ENCODE measurements at places on chromosomes 6 and 20.

GRCh38 chr20:15235471-15236198 is 898.2 kb upstream of the FLRT3 start:
- DNase-seq: no peak

DNA sequence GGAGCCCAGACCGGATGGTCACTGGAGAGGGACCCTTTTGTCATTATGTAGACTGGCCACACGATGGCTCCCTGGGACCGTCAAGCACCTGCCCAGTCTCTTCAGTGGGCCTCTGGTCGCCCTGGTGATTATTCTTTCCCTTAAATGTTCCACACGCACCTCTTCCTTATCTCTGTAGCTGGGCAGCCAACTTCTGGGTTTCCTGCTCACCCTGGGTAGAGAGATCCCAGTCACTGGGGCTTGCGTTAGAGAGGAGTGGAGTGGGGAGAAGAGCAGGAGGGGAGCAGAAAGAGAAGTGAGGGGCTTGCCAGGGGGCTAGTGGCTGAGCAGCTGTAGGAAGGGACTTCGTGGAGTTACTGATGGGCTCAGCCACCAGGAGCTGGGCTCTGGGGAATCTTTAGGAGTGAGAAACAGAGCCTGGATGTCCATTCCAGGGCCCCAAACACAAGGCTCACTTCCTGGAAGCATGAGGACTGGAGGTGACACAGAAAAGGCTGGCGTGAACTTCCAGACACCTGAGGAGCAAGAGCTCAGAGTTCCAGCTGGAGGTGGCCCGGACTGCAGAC is 150.1 kb downstream of the DHX35 start:
- DNase-seq: no peak

- no peak for DNase-seq
Measured at GRCh38 chr6:111776236-111777221, 96.7 kb downstream of the FYN start.

GRCh38 chr20:46741924-46742668 is 32.6 kb downstream of the SLC2A10 start:
- no peak for DNase-seq

- no peak for DNase-seq
Measured at GRCh38 chr20:37430778-37431460, 85.0 kb downstream of the SRC start.

DNA sequence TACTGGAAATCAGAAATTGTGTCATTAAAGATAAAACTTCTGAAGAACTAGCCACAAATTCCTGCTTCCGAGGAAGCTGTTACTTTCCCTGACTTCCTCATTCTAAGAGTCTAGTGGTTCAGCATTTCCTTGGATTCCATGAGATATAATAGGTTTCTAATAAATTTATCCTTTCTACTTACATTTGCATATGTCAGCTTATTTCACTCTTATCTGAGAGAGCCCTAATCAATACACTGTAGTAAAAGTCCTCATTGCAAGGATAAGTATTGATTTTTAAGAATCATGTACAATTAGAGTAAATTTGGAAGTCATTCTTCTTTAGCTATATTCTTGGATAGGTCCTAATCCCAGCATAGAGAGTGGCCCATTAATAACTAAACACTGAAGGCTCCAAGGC is 16.9 kb upstream of the THEMIS start:
- no peak for DNase-seq

GRCh38 chr6:158816329-158816728 is 2.8 kb downstream of the EZR start:
- DNase-seq: no peak

DNA sequence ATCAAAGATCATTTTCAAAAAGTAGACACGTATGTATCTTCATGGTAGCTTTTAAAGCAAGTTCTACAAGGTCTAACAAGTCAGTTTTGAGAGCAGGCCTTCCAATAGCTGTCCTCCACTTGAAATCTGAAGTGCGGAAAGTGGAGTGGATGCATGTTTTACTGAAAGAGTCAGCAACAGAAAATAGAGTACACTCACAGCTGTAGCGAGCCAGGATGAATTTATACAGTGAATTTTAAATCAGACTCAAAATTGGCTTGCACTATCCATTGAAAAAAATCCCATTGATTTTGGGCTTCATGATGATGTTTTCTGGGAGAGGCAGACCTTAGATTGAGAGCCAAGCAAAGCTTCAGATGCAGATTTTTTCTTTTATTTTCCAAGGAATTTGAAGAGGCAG is 80.6 kb downstream of the GJA10 start:
- no peak for DNase-seq

DNA sequence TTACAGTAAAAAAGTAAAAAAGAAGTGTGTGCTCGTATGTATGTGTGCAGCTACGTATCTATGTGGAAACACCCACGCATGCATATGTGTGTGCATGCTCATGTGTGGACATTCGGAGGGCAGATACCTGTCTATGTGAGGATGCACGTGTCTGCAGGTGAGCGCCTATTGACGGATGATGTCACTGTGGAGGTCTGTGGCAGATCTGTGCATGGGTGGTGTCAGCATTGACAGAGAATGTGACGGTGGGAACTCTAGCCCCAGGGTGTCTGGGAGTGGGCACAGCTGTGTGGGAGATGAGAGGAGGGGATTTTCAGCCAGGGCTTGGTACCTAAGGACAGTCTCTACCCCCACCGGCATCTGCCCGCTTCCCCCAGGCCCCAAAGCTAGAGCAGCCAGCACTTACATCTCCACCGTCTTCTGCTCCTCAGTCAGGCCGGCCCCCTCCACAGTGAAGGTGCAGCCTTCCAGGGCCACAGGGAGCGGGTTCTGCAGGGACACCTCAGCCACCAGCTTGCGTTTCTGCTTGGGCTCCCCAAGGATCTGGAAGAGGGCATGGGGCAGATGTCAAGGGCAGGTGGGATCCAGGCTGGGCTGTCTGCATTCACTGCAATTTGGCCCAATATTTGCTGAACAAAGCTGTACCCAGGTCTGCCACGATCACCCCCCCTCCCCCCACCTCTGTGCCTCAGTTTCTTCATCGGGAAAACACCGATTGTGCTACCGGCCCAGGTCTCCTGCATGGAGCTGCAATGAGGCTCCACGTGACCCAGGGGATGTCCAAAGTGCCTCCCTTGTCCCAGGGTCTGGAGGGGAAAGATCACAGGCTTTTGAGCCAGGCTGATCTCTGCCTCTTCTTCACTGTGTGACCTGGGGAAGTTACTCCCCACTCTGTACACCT is 34.1 kb downstream of the TGM2 start:
- no peak for DNase-seq

DNA sequence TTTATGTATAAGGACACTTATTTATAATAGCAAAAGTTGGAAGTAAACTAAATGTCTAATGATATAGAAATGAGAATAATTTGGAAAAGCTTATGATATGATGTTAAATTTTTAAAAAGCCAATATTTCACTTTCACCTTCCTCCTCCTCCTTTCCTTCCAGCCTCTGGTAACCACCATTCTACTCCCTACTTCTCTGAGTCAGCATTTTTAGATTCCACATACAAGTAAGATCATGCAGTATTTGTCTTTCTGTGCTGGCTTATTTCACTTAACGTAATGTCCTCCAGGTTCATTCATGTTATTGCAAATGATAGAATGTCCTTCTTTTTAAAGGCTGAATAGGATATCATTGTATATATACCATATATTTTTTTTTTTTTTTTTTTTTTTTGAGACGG is 180.2 kb downstream of the RNF144B start:
- no peak for DNase-seq

- DNase-seq: no peak
Measured at GRCh38 chr20:24899153-24899552, 49.9 kb upstream of the CST7 start.

- no peak for DNase-seq
Measured at GRCh38 chr6:47464052-47464451, 13.5 kb upstream of the CD2AP start.

DNA sequence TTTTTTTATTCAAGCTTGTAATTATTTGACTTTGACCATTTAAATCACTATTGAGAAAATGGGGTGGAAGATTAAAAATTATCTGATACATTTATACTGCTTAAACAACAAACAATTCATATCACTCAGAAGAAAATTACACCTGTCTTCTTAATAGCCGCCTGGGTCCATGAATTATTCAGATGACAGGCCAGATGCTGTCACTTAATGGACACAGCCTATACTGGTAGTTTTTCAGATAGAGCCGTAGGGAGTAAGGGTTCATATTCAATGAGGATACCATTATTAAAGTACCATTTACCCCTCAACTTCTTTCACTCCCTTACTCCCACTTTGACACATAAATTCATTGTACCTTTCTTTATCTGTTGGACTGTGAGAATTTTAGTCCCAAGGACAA is 1193.4 kb upstream of the MAP3K7 start:
- no peak for DNase-seq

GRCh38 chr6:72855471-72855870 is 233.6 kb downstream of the KCNQ5 start:
- no peak for DNase-seq

DNA sequence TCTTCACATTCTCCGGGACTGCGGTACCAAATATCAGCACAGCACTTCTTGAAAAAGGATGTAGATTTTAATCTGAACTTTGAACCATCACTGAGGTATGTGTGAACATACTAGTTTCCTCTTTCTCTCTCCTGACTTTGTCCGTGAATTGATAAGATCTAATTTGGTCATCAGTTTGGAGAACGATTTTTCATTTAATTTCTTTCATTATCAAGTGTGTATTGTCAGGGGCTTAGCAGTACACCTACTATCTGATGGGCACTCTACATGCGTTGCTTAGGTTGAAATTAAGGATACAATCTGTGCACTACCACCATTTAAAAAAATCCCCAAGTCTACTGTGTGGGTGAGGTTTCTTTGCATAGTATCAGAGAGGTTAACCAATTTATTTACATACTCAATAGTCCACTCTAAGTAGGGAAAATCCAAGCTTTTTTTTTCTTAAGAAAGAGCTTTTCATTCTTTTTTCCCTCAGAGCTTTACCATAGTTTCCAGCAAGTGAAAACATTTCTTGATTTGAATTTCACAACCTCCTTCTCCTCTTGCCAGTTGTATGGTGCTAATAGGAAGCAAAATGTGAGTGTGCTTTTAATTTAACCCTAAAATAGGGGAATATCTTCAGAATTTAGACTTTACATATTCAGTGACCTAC is 105.4 kb upstream of the ESR1 start:
- DNase-seq: no peak

DNA sequence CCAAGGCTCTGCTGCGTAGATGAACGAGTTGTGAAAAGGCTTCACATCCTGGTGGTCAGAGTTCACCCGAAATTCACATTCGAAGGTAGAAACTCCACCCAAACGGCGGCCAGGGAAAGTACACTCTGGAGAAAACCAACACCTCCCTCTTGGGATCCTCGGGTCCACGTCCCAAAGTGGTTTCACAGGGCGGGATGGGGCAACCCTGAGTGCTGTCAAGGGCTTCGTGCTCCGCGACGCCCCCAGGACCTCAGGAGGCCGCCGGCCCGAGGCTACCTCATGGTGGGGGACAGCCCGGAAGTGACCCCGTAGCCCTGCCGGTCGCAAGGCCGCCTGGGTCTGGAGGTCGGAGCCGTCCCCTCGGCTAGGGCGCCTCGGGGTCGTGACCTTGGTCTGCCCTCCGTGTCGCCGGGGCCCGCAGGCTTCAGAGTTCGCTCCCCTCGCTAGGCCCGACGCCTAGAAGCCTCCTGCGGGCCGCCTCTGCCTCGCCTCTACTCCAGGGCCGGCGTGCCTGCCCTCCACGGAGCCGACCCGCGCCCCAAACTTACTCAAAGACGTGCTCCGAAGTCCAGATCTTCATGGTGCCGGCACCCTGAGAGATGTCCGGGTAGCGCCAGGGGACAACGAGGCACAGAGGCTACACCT is at the start of gene PRELID3B:
Gene PRELID3B, minus strand, starts transcription at position 636 of the 645 bp plus-strand sequence. Its CDS starts 56 bp downstream, at position 580.
- DNase-seq: peak; percentile 16

DNA sequence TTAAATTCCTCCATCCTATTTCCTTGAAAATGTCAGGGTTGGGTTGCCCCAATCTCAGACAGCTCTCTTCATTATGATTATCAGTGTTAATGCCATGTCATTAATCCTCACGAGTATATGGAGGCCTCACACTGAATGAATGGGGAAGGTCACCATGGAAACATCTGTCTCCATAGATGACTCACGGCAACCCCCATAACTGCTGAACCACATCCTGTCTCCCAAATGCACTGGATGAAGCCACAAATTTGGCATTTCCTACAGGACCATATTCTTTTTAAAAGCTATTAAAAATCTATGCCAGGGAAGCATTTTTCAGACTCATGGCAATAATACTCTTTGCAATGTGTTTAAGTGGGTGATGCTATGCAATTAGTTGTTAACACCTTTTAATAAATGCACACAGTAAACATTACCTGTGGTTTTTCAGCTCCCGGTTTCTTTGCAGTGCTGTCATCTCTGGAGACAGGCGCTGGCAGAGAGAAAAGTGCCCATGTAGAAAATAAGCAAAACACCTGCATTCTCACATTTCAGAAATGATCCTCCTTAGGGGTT is 80.1 kb upstream of the PTPRK start:
- DNase-seq: no peak

DNA sequence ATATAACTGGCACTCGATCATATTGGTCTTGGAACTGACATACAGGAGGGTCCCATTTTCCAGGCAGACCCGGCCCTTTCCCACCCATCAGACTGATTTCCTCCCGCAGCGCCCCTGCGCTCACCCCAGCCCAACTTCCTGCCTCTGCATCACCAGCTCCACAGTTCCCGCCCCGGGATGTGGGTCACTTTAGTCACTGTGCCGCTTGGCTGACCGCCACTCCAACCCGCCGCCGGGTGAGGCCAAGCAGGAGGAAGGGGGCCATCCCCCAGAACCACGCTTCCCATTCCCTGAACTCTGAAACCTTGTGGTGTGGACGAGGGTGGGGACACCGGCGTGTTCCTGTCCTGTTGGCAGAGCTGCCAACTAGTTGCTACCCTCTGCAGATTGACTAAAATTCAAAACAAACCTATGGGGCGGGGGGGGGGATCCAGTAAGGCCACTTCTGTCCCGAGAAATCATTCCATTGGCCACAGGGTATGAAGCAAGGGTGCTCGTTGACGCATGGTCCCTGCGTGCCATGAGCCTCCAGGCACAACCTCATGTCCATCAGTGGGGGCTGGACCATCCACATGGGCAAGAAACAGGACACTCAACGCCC is 12.3 kb downstream of the TGM2 start:
- DNase-seq: no peak

GRCh38 chr20:18705910-18706309 is 107.7 kb upstream of the SCP2D1 start:
- no peak for DNase-seq

DNA sequence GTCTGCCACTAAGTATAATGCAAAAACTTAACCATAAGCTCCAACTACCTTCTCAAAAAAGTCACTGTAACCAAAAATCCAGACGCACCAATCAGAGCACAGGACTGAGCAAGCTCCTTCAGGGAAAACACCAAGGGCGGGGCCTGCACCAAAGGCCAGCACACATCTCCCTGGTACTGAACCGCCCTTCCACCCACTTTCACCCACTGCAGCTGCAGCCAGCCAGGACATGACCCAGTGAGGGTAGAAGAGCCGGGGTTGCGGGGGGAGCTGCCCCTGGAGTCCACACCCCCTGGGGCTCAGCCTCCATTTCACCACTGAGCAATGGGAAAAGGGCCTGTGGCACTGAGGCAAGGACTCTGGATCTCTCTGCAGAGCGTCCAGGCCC is 54.3 kb downstream of the TAF4 start:
- DNase-seq: no peak

DNA sequence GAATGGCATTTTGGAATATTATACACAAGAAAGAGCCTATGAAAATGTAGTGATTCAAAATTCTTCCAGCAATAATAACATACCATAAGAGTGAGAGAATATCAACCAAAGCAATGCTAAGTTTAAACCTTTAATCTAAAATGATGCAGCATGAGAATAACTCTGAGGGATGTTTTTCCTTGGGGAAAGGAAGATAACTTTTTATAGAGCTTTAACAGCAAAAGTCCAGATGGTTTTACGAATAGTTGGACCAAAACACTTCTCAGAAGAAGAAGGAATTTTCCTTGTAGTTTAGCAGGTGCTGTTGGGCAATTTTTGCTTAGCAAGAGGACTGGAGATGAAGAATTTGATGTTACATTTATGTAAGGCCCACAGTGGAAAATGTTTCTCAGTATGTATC is 1503.2 kb downstream of the HACE1 start:
- no peak for DNase-seq

Measured in effector CD4-positive, alpha-beta T cell (primary cell).